ENCODE measurements at places on chromosomes 2 and 18.

DNA sequence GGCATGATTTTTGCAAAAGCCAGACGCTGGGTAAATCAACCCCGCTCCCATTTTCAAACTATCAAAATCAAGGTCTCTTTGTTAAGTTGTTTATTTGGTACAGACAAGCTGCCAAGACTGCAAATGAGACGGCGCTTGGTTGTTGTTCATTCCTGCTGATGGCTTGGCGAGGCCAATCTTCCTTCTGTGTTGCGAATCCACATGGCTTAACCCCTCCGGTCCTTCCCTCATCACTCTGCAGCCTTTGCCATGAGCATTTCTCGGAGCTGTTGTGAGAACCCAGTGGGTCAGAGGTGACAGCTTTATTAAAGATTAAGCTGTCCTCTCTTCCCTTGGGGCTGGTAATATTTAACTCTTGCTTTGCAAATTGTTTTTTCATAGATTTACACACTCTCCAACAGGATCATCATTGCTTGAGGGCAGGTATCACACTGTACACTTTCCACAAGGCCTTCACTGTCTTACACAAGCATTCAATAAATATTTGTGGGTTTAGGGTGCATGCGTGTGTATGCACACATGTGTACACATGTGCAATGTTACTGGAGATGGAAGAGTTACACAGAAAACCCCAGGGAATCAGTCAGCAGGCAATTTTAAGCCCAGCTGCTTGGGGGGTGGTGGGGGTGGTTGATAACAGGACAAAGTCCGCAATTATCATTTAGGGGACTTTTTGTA lies 27.8 kb upstream of the KCNF1 start:
- DNase-seq, result no peak

DNA sequence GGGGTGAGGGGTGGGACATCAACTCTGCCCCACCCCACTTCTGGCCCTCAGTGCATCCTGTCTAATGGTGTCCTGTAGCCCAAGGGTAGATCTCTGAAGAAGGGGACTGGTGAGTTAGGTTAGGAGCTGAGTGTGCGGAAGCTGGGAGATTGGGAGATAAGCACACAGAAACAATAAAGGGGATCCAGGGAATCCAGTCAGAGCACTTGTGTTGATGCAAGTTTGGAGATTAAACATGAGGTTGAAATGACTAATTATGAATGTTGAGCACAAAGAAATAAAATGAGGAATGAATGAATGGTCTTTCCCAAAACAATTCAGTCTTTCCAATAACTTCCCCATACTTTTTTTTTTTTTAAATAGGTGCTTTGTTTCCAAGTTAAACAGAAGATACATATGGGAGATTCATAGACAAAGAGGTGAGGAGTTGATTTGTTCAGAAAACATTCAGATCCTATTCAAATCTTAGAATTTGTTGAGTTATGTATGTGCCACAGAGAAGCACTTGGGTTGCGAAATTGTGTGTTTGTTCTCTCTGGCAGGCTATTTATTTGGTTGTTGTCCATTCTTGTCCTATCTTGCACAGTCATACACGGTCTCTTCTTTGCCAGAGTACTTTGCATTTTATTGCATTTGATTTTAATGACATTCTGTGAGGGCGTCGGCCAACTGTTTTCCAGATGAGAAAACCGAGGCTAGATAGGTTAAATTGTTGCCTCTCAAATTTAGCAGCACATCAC lies 31.6 kb upstream of the NABP1 start:
- DNase-seq, result no peak

- DNase-seq, result no peak
Measured at GRCh38 chr2:25445464-25445863, 103.7 kb upstream of the DNMT3A start.

- DNase-seq, result no peak
Measured at GRCh38 chr2:237035781-237036475, 49.8 kb upstream of the COPS8 start.

- DNase-seq, result no peak
Measured at GRCh38 chr18:11176481-11176881, 27.1 kb upstream of the PIEZO2 start.

- DNase-seq, result no peak
Measured at GRCh38 chr18:67771271-67771670, 254.8 kb upstream of the DSEL start.

- DNase-seq, result no peak
Measured at GRCh38 chr18:9362869-9363268, 28.3 kb downstream of the TWSG1 start.

DNA sequence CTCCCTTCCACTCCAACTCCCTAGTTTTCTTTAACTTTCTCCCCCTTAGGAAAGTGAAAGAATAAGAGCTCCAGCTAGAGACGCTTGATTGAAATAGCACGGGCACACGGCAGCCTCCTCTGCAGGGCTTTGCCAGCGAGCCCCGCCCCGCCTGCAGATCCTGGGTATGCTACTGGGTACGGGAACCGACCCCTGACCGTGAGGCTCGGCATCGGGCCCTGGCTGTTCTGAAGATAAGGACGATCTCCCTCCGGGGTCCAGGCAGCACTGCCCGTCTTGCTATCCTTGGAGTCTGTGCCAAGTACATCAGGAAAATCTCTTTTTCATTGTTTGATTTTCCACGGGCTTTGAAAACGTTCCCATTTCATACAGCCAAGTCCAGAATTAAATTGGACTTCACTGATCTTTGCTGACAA lies 284.5 kb downstream of the MTX2 start:
- no peak for DNase-seq

DNA sequence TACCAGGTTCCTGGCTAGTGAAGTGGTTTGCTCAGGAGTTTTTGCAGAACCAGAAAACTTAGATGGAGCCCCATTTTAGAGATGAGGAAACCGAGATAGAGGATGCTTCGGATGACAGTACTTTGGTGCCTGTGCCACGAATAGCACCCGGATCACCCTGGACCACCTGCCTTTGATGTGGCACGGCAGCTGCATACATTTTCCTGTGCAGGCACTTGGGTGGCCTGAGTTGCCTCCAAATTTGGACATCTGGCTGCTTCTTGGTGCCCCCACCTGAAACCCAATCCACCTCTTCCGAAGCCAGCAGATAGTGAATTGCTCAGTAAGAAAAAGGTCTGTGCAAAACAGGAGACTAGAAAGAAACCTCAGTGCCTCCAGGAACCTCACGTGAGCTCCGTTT lies 140.6 kb upstream of the ID2 start:
- no peak for DNase-seq

DNA sequence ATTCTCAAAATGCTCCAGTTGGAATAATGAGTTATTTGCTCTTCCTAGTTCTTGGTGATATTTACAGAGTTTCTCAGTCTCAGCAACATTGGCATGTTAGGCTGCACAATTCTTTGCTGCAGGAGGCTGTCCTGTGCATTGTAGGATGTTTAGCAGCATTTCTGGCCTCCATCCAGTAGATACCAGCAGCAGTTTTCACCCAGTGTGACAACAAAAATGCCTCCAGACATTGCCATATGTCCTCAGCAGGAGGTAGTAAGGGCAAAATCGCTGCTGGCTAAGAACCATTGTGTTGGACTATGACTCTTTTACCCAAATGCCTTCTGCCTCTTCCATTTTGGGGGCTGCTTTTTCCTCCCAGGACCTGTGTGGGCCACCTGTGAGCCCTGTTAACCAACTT lies 50.4 kb downstream of the PAX8 start:
- no peak for DNase-seq

DNA sequence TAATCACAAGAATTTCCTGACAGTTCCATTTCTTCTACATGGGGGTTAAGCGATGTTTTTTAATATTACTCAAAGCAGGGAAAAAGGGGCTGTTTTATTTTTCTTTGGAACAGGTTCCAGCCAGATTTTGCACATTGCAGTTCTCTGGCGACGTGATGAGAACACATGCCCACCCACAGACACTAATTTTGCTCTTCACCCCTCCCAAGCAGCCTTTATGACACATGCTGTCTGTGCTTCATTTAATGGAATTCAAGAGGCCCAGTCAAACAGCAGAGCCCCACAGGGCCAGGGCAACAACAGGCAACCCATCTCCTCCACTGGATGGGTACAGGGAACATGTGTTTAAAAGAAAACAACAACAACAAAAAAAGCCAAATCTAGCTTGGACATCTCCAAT lies 70.8 kb downstream of the SPRED2 start:
- no peak for DNase-seq

- DNase-seq, result no peak
Measured at GRCh38 chr2:38092196-38092902, 16.4 kb upstream of the CYP1B1 start.

GRCh38 chr18:77099485-77100370 lies 32.9 kb downstream of the MBP start:
- no peak for DNase-seq

Data from stimulated activated CD4-positive, alpha-beta T cell treated with anti-CD3 and anti-CD28 coated beads, Interleukin-12 subunit alpha, Interleukin-12 subunit beta, amount 100 ng/mL, for 48 hours (primary cell).